AG08395 (cell line): ENCODE measurements at places on chromosomes 7 and 10.
A peak's percentile ranks its signal among the peaks of the same experiment; 100 is the strongest.

DNA sequence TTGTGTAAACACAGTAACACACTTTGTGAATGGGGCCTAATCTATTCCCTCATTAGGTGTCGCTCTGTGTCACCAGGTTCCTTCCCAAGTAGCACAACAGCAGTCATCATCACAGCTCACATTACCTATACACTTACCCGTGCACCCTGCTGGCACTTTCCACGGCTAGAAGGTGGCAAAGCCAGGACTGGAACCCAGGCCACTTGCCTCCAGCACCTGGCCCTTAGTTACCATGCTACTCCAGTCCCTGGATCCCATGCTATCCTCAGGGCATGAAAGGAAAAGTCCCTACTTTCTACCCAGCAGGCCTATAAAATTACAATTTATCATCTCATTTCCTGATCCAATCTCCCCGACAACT lies 18.4 kb downstream of the SMURF1 start:
- no peak for DNase-seq

GRCh38 chr7:155219154-155219531 lies 78.5 kb upstream of the INSIG1 start:
- DNase-seq: no peak

DNA sequence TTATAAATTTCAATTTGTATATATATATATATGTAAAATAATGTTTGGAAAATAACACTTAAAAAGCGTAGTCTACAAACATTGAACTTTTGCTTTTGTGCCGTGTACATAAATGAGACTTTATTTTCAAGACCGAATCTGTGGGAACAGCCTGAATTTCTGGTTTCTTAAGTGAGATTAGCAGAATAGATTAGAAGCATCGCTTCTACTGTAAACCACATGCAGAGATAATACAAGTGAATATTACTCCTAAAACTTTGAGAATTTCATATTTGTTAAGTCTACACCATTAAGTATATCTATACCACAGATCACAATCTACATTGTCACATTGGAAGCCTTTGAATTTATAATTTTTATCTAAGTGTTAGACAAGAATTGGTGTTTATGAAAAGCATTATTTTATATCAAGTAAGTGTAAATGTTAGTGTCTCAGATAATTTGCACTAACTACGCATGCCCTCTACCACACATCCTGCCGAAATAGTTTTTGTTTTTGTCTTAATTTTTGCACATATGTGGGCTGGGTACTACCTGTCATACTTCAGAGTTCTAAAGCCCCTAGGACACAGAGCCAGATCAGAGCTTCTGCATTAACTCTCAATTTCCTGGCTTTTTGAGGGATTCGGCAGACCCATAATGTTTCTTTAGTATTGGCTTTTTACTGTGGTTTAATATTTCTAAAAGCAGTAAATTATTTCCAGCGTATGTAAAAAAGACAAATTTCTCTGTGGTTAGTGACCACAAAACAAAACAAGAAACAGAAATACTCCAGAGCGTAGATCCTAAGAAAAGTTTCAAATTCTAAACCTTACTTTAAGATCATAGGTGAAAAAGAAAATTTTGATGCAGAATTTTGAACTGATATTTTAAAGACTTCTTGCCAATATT lies 20.0 kb downstream of the TWIST1 start:
- DNase-seq: no peak

- DNase-seq: no peak
Observed at GRCh38 chr7:94781236-94781635, 125.3 kb upstream of the SGCE start.

GRCh38 chr10:127797339-127797738 lies 60.4 kb downstream of the FOXI2 start:
- DNase-seq: no peak

GRCh38 chr7:144137501-144137900 lies 14.5 kb downstream of the OR2A14 start:
- DNase-seq: no peak

DNA sequence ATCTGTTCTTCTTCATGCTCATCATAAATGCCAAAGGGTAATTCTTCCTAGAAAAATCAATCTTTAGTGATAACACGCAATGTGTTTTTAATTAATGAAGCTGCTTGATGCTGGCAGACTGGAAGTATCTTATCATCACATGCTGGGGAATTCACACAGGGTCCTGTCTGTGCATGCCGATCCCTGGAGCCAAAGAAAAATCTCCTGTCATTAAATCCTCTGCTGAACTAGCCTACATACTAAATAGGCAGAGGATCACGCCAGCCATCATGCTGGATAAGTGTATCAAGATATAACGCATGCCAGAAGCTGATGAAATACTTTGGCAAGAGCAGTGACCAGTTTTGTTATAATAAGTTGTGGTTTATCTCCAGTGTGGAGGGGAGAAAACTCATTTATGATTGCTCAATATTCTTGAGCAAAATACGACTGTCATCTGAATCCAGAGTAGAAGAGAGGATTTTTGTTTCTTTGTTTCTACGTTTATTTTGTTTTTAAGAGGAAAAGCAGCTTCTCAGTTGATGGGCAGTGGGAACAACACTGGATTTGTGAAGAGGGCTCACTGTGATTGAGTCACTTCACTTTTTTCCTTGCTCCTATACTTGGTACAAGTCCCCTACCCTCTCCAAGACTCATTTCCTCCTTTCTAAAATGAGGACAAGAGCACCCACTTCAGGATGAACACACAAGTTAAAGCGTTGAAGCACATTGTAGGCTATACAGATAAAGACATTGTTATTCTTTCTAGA lies 649.1 kb downstream of the TNS3 start:
- DNase-seq: peak; percentile 81

GRCh38 chr10:31071232-31072005 lies 39.8 kb upstream of the ZNF438 start:
- peak; percentile 72 for DNase-seq

- DNase-seq: no peak
Observed at GRCh38 chr7:7789551-7789988, 71.2 kb upstream of the RPA3 start.

DNA sequence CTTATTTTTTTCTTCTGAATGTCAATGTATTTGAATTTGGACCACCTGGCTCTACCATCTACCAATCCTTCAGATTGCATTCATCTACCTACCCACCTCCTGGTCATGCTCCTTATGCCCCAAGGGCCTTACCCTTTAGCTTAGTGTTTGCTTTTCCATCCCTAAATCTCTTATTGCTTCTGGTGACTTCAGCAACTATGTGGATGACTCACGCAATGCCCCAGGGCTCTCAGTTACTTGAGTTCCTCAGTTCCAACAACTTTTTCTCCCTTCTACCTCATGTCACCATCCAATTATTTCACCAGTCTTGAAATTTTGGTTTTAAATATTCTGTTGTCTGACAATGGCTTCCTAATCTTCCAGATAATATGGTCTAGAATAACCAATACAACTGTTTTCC lies 118.9 kb downstream of the CFAP58 start:
- DNase-seq: peak; percentile 54

DNA sequence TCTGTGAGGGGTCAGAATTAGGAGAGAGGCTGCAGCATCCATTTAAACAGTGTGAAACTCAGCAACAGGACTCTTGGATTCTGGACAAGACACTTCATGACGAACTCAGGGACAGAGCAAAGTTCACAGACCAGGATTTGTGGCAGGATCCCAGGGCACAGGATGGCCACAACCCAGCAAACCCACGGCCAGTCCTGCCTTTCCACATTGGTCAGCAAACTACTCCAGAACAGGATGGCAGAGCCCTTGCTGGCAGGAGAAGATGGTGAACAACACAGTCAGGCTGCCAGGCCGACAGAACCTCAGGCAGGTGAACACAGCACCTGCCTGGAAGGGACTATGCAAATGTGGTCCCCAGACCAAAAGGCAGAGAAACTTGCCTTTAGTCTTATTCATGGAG lies 34.4 kb downstream of the VSTM4 start:
- DNase-seq: no peak

DNA sequence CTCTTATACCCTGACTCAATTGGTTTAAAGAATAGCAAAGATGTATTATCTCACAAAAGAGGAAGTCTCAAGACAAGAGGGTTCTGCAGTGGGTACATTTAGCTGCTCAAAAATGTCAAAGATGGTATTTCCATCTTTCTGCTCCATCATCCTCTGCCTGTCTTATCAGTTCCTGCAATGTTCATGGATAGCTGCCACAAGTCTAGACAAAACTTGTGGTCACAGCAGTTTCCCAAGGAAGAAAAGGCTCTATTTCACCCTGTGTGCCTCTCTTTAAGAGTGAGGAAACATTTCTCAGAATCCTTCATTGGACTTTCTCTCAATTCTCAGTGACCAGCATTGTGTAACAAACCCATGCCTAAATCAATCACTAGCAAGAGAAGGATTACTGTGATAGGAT lies 634.2 kb upstream of the AUTS2 start:
- peak; percentile 41 for DNase-seq

- peak; percentile 37 for DNase-seq
Observed at GRCh38 chr10:51297438-51297837, 223.2 kb downstream of the PRKG1 start.

DNA sequence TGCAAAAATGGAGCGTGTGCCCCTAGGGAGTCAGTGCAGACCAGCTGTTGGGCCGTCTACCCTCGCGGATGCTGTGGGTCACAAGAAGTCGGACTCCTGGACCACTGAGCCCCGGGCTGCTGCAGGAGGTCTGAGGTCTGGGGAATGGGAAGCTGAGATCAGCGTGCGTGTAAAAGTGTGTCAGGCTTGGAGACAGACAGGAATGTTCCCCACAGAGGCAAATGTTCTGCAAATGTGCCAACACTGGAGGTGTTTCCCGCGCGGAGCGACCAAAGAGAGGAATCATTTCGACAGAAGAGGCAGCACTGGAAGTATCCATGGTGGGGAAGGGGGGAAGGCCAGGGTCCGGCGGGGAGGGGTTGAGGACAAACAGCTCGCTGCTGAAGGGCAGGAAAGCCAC lies 643.8 kb upstream of the MGMT start:
- DNase-seq: no peak
